ENCODE measurements at places on chromosomes 1 and 21. TPM values are rescaled to one million over a fixed set of nuclear protein-coding genes. Genes with fewer than 3 reads are reported as not detected.

Gene CELA3B
- not detected for total RNA-seq

Gene TNFRSF9
- 0.37 TPM for total RNA-seq

GRCh38 chr1:28046716-28047115 is 41.7 kb downstream of the EYA3 start:
- DNase-seq = no peak

GRCh38 chr1:233233508-233234040 is 62.0 kb downstream of the PCNX2 start:
- no peak for DNase-seq

DNA sequence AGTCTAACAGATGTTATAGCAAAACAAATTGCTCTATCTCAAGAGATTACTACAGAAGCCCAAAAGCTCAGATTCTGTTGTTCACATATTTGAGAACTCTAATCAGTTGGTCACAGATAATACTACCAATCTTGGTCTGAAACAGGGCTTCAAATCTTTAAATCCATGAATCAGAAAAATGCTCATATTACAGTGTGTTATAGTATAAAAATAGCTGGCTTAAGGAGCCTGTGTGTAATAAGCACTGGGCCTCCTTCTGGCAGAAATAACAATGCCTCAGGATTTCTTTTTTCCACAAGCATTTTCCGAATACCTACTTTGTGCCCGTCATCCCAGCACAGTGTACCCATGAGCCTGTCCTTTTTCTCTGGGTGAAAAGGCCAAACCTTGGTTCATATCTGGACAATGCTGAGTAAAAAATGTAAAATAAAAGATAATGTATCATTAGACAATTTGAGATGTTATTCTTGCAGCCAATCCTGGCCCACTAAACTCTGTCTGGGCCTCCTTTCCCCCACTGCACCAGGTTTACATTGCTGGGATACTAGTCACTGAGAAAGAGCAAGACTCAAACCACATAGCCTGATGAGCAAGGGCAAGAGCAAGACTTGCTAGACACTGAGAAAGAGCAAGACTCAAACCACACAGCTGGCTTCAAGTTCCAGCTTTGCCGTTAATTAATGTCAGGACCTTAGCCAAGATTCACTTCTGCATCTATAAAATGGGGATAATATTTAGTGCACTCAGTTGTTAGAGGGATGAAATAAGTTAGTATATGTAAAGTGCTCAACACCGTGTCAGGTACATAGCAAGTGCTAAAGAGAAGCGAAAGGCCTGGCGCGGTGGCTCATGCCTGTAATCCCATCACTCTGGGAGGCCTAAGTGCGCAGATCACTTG is 17.0 kb upstream of the ADAR start:
- DNase-seq = no peak

GRCh38 chr1:170012920-170013319 is 61.6 kb downstream of the KIFAP3 start:
- DNase-seq = no peak

Gene PLD5
- 0.37 TPM for total RNA-seq

GRCh38 chr1:239302696-239303095 is 83.7 kb upstream of the CHRM3 start:
- DNase-seq = no peak

DNA sequence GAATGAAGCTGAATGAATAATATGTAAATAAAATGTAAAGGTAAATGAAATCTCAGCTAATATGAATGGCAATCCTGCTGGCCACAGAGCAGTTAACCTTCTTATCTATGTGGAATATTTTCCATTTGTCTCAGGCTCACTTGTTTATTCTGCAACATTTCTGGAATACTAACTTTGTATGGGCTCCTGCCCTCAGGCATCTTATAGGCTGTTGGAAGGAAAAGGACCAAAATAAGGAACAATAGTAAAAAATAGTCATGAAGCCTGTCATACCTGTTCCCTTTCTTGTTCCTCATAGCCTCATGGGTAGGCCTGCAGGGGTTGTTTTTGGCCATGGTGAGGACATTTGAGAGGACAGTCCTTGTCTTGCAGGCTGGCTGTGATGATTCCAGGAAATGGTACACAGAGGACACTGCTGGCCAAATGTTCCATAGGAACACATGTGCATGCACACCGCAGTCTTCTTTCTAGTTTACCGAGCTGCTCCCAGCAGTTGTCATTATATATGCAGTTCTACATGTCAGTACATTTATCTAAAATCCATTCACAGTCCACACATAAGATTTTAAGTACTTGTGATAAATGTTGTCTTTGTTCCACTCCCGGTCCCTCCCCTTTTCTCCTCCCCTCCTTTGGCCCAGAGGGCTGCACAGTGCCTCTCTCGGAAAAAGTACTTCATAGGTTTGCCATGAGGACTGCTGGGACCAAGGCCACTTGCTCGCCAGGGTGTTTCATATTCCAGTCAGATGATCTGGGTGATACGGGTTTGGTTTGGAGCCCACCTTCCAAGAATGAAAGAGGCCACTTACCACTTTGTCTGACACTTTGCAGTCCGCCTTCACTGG is 15.2 kb upstream of the KCNQ4 start:
- DNase-seq = no peak

GRCh38 chr1:60622486-60622885 is 459.9 kb upstream of the NFIA start:
- DNase-seq = no peak

DNA sequence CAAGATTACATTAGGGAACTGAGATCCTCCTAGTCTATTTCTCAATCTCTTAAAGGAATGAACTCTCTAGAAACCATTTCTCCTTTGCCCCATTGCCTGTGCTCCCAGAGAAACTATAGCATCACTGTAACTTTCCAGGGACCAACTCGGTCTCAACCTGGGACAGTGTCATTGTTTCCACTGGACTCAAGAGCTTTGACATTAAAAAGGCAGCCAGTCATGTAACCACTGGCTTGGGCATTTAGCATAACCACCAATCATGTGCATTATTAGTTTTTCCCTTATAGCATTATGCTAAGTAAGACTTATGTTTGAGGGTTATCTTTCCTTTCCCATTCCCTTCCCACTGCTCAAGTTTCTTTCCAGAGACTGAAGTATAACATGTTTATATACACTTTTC is 18.2 kb downstream of the TEX38 start:
- DNase-seq = no peak

- no peak for DNase-seq
Measured at GRCh38 chr1:97202481-97203380, 481.1 kb downstream of the PTBP2 start.

Gene LCE3E
- total RNA-seq = not detected

Gene CRABP2
- total RNA-seq = 2.0 TPM

GRCh38 chr1:6477039-6477820 is 11.3 kb upstream of the TNFRSF25 start:
- DNase-seq = no peak

Gene ADSS2
- total RNA-seq = 57.2 TPM

DNA sequence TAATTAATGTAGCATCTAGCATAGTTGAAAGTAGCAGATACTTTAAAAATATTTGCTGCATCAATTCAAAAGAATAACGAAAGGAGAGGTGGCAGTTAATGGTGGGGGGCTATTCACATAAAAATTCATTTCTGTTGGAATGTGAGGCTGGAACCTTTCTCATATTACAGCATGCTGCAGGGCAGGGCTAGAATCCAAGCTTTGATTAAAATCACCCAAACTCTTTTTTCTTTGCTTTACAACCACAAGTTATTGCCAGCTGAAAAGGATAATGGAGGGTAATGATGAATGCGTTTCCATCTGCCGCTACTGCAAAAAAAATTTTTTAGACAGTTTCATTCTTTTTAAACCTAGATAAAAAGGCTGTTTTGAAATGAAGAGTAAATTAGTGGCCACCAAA is 9.8 kb downstream of the DISP1 start:
- DNase-seq = no peak

- no peak for DNase-seq
Measured at GRCh38 chr1:117146575-117147340, 25.2 kb upstream of the TRIM45 start.

Gene FCGR1A
- total RNA-seq = not detected

GRCh38 chr1:160049101-160049500 is 17.3 kb upstream of the PIGM start:
- no peak for DNase-seq

Gene AMPD1
- total RNA-seq = not detected

GRCh38 chr1:1040004-1040991 is 20.4 kb downstream of the AGRN start:
- DNase-seq = peak; percentile 80

Gene FBLIM1
- total RNA-seq = 56.7 TPM

GRCh38 chr1:162197615-162198421 is 128.3 kb downstream of the NOS1AP start:
- no peak for DNase-seq

DNA sequence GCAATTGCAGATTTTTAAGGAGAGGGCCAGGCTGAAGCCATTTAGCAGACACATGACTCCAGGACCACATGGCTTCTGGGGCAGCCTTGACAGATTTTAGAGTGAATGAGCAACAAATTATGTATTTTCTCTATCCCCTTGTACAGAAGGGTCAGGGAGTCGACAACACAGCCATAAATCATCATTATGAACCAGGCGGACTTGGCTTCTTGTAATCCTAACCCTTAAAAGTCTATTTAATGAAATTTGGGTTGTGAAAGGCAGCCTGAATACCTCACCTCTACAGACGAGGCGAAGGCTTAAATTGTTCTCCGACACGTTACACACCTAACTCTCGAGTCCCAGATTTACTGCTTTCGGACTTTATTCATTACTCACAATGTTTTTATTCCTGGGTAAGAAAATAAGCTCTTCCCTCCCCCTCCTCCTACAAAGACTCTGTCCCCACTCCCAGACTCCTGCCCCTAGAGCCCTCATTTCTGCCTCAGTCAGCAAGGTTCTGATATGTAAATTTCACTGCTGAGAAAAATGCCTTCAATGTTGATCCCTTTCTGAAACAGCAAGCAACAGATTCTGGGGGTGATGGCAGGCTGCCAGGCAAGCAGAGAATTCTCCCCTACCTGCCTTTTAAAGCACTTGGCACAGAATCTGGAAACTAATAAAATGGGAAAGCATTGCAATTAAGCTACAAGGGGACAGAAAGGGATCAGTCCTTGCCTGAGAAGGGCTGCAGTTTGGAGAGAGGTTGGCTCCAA is 51.6 kb downstream of the PLPP3 start:
- peak; percentile 45 for DNase-seq

DNA sequence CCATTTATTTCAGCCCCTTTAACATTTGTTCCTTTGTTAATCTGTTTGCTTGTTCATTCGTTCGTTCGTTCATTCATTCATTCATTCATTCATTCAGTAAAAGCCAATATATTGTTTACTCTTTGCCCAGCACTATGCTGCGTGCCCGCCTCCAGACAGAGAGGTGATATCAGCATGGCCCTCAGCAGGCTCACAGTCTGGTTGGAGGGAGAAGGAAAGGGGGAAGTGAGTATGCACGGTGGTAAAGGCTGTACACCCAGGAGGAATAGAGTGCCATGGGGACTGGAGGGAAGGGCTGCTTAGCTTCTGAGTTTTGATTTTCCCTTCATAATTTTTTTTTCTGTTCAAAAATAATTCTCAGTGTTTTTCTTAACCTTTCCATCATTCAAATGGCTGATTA is 144.7 kb downstream of the NOS1AP start:
- DNase-seq = no peak

Gene MPZ
- 1.3 TPM for total RNA-seq

Gene GJB4
- not detected for total RNA-seq

- peak; percentile 79 for DNase-seq
Measured at GRCh38 chr1:110053552-110054428, 16.7 kb downstream of the ALX3 start.

- no peak for DNase-seq
Measured at GRCh38 chr1:116115476-116116439, 4.6 kb downstream of the MAB21L3 start.
